ENCODE measurements at places on chromosomes 3 and 15.

DNA sequence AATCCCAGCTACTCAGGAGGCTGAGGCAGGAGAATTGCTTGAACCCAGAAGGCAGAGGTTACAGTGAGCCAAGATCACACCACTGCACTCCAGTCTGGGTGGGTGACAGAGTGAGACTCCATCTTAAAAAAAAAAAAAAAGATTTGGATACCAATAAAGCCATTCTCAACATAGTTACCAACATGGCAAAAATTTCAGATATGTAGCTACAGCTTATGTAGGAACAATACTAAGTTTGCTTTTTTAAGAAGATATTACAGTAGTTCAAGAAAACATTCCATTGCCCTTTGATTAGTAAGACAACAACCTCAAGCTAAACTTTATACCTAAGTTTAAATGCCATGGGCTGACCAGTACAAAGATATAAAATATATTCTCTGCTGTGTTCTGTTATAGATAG is 34.4 kb downstream of the ZNF106 start:
- no peak for DNase-seq

- DNase-seq: no peak
Observed at GRCh38 chr3:195522254-195523023, 20.7 kb downstream of the PPP1R2 start.

- no peak for DNase-seq
Observed at GRCh38 chr3:173589116-173589515, 191.6 kb downstream of the NLGN1 start.

DNA sequence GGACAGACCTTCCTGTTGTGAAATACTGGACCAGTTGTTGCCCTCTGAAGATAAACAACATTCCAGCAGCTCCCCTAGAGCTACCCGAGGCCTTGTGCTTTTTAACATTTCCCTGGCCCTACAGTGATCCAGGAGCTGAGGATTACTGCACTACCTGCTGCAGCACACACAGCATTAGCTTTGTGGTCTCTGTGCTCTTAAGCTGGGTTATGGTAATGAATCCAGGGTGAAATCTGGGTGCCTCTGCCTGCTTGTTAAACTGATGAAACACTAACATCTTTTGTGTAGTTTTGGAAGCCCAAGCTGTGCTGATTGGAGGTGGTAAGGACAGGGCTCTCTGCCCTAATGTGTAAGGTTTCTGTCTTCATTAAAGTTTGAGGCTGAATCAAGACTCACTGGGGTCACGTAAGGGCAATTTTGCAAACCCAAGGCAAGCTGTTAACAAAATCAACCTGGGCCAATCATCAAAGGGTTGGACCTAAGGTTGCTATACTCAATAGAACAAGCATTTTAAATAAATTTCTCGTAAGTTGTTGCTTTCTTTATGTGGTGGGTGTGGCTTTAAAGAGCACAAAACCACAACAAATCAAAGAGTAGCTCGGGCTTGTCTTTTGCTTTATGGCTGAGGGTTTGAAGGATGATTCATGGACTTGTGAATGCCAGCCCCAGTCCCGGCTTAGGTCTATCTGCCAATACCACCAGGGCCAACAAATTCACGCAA is 183.9 kb downstream of the TPRG1 start:
- no peak for DNase-seq

DNA sequence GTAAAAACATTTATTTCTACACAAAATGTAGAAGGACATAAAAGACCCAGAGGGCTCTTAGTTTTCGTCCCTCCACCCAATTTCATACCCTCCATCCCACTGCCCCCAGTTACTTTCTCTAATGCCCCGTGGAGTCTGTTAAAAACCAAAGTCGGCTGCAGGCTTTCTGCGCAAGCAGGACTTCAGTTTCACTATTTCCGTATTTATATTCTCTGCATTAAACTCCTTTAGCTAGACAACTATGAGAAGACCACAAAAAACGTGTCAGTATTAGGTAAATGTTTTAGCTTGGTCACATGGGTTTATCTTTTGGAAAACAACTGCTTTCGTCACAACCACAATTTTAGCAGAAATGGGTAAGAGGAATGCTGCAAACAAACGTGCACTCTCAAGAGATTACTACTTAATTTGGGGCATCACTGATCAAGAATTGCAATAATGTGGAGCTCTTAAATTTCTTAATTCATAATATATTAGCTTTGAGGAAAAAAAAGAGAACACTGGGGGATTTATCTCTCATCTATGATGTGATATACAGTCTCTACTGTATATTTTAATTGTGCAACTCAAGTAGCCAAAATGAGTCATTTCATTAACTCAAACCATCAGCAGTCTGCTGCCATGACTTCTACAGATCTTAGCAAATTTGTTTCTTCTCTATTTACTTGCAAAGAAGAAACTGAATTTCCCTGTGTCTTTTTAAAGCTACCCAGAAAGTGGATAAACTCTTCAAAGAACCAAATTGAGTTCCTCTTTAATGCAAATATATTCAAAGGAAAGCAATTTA is 740 bp upstream of the NSMCE3 start:
- DNase-seq: no peak

GRCh38 chr3:168260859-168261258 is 165.1 kb upstream of the GOLIM4 start:
- no peak for DNase-seq
